GM13976 (cell line): ENCODE measurements at places on chromosomes 16 and 17.

DNA sequence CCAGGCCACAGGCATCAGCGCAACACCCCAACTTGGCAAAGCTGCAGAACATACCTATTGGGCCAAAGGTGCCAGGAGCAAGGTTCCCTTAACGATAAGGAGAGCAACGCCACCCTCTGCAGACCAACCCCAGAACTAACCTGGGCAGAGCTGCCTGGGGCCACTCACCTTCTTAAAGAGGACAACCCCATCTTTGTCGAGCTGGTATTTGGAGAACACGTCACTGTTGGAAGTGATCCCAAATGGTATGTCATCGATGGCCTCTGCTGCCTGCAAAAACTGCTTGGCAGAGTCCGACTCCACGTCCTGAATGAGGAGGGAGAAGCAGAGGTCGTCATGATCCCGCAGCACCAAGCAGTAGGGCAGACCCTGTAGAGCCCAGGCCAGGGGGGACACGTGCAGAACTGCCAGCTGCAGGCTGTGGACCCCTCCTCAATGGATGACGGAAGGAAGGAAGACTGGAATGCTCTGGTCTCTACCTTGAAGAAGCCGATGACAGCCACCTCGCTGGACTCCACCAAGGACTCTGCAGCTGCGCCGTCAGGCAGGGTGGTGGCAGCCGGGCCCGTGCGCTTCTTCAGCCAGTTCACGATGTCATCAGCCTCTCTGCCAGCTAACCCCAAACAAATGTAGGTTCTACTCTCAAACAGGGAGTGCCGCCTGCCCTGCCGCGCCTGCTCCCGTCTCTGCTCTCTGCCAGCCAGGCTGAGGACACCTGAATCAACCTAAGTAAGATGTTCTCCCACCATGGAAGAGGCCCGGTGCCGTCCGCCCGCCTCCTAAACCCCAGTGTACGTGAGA is 5.2 kb downstream of the P4HB start:
- no peak for DNase-seq

DNA sequence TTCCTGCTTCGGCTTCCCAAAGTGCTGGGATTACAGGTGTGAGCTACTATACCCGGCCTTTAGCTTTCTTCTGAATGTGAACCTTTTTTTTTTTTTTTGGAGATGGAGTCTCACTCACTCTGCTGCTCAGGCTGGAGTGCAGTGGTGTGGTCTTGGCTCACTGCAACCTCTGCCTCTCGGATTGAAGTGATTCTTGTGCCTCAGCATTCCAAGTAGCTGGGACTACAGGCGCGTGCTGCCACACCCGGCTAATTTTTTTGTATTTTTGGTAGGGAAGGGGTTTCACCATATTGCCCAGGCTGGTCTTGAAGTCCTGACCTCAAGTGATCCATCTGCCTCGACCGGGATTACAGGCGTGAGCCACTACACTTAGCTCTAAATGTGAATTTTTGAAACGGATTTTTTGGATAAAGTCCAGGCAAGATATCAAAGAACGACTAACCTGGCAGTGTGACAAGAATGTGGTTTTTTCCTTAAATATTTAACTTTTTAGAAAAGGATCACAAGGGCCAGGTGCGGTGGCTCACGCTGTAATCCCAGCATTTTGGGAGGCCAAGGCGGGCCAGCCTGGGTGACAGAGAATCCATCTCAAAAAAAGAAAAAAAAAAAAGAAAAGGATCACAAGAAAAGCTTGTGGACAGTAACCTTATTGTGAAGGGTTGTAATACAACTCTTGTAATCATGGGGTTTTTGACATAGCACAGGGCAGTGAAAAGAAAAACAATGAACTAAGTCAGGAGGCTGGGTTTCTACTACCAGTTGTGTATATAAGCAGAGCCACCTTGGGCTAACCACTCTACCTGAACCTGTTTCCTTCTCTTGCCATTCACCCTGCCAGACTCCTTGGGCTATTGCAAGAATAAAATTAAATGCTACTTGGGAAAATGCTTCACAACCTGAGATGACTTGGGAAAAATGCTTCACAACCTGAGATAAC is 6.2 kb downstream of the BRCA1 start:
- DNase-seq: no peak

DNA sequence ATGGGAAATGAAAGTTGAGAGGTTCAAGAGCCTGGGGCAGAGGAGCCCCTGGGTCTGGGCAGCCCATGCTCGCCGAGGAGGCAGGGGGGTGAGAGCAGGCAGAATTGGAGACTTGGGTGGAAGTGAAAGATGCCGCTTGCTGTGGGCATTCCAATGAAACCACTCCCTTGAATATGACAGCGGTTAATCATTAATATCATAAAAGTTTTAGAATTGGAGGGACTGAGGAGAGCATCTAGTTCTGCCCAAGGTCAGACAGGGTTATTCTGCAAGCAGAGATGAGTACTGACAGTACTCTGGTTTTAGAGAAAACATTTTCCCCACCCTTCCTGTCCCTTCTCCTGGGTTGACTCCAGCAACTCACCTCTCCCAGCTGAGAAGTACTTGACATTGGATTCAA is 180.2 kb downstream of the MSI2 start:
- no peak for DNase-seq

GRCh38 chr16:57532266-57532625 is 4.1 kb downstream of the CCDC102A start:
- peak; percentile 11 for DNase-seq

GRCh38 chr17:50072130-50072529 is 16.2 kb downstream of the ITGA3 start:
- DNase-seq: no peak

DNA sequence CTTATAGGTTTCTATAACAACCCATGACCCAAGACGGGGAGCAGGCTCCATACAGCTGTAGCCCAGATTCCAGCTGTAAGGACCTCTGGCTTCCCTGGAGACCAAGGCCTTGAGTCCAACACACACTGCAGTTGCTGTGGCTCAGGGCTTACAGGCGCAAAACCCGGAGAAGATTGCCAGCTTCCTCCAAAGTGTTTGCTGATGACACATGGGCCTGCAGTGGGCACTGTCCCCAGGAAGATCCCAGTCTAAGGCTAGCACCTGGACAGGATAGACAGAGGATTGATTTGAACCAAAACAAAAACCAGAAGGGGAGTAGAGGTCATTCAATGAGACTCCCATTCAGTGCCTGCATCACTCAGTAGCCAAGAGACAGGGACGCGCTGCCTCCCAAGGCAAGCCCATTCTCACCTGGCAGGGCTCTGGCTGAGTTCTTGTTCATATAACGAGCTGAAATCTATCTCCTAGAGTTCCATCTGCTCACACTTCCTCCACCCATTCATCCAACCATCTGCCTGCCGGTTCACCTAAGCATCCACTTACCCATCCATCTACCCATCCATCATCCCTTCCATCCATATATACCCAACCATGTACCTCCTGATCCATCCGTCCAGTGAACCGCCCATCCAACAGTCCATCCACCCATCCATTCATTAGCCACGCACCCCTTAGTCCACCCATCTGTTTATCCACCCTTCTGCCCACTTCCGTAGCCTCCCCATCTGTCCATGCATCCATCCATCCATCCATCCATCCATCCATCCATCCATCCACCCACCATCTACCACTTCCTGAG is 10.2 kb downstream of the RAB11FIP4 start:
- DNase-seq: no peak

DNA sequence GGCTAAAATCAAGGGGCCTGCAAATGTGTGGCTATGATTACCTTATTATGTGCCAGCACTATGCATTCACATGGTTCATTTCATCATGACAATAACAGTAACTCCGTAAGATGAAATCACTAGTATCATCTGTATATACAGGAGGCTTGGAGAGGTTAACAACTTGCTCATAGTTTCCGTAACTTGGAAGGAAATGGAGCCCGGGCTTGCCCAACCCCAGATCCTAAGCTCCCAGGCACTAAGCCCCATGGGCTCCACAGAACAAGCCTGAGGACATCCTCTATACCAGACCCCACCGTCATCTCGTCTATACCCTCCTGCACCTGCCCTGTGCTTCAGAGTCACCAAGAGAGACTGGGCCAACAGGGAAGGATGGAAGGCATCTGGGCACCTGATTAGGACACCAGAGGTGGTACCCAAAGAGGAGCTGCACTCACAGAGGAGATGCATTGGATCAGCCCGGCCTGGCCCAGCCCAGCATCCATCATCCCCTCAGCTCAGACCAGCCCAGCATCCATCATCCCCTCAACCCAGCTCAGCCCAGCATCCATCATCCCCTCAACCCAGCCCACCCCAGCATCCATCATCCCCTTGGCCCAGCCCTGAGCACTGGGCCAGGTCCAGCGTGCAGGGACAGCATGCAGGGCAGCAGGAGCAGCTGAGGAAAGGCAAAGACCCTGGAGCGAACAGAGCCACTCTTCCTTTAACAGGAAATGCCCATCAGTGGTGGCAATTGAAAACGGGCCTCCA is 28.5 kb downstream of the NSMCE1 start:
- no peak for DNase-seq

DNA sequence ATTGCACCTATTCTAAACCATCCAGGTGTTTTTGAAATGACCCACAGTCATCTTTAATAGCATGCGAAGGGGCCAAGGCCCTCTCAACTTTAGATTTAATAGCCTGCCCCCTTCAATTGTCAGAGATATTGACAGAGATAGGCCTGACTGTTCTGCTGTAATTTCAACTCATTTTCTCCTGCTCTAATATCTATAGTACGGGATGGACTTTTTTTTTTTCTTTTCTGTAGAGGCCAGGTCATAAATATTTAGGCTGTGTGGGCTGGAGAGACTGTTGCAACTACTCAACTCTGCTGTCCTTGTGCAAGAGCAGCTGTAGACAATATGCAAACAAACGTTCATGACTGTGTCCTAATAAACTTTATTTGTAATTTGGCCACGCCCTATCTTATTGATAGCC is 24.7 kb upstream of the KRT20 start:
- DNase-seq: no peak

GRCh38 chr16:85028685-85029407 is 1.3 kb downstream of the KIAA0513 start:
- DNase-seq: peak; percentile 50

DNA sequence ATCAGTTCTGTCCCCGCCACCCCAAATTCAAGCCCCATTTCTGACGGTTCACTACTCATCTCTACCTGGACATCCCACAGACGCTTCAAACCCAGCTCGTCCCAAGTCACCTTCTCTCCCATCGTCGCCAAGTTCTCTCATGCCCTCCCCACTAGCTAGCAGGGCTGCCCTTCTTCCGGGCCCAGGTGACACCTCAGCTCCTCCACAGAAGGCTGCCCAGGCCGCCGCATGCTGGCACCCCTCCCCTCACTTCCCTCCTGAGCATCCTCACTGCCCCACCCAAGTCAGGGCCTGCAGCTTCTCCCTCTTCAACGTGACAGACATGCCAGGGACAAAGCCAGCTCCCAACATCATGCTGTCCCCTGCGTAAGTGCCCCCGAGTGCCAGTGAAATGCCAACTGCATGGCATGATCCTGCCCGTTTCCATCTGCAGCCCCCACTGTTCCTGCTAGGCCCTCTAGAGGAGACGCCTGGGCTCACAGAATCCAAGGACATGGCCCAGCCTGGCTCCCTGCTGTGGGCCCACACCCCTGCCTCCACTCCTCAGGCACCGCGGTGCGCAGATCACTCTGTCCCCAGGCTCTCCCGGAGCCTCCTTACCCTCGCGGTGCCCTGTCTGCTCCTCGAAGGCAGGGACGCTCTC is 5.9 kb downstream of the CYB561 start:
- DNase-seq: no peak

GRCh38 chr17:67021743-67022450 is 22.5 kb upstream of the CACNG1 start:
- DNase-seq: no peak

DNA sequence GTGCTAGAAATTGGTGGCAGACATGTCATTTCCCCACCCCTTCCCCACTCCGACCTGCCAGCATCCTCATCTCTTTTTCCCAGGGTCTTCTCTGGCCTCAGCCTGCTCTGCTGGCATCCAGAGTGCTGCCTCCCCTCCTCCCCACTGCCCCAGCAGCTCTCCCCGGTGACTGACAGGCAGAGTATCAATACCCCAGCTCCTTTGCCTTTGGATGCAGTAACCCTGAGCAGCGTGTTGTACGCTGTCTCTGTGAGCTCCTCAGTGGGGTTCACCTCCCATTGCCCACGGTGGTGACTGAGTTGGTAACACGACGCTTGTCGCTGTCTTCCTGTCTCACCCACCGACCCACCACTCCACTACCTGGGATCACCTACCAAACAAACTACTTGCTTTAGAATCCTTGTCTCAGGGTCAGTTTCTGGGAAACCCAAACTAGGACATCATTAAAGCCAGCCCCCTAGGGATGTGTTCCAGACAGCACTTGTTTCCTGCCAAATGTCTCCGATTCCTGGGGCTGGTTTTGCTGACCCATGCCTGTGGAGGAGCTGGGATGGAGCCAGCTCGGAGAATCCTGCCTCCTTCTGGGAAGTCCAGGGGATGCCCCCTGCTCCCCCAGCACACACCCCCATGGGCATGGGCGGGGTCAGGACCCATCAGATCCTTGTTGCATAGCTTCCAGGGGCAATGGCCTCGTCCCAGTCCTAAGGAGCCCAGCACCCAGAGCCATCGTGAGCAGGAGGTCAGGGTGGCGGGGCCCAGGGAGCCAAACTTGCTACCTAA is 8.3 kb upstream of the SBK1 start:
- no peak for DNase-seq

DNA sequence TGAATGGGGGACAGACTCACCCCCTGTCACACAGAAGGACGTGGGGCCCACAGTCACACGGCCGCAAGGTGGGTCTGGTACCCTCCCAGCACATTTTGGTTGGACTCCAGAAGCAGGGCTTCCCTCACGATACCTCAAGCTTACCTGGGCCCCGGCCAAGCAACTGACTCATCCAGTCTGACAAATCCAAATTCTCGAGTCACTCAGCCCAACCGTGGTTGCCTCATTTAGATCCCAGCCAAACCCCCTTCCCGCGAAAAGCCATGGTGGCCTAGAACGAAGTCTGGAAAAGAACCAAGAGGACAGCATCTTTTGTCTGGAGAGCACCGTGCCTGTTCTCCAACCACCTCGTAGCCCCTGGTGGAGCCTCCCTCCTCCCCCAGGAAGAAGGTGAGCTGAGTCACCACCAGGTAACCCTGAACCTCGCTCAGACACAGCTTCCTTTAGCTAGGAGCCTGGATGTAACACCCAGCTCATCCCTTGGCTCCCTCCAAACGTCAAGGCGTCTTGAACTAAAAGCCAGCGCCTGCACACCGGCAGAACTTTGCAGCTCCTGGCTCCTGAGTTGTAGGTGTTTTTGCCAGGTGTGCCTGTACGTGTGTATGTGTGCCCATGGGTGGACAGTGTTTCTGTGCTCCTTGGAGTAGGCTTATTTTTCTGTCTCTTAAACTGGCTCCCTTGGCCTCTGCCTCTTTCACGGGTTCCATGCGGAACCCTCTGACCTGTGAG is 78.9 kb downstream of the CMIP start:
- no peak for DNase-seq

DNA sequence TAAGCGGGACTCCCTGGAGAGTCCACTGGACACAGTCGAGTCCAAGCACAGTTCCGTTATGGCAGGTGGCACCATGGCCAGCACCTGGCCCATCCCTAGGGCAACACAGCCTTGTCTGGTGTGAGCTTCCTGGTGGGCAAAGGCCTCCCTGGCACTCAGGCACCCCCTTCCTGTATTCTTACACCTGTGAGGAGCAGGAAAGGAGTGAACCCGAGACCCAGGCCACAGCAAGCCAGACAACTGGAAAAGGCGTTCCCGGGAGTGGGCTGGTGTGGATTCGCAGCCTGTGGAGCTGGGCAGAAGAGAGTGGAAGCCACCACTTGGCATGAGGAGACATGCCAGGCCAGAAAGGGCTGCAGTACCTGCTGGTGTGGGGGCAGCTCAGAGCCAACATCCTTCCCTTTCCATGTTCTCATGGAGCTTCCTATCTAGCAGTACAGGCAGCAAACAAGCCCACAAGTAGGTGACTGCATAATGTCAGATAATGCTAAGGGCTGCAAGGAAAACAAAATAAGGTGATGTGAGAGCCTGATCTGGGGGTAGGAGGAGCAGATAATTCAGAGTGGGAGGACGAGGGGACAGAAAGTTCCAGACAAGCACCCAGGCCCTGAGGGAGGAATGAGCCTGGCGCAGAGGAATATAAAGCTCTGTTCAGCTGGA is 87.0 kb downstream of the GNAO1 start:
- DNase-seq: no peak
